Hypothalamus (tissue), 51 donors: ENCODE measurements at places on chromosomes 4 and X.

GRCh38 chr4:155042014-155042413 is 166.4 kb upstream of the NPY2R start:
- DNase-seq, result no peak

GRCh38 chr4:20195071-20195885 is 56.4 kb upstream of the SLIT2 start:
- DNase-seq, result no peak

DNA sequence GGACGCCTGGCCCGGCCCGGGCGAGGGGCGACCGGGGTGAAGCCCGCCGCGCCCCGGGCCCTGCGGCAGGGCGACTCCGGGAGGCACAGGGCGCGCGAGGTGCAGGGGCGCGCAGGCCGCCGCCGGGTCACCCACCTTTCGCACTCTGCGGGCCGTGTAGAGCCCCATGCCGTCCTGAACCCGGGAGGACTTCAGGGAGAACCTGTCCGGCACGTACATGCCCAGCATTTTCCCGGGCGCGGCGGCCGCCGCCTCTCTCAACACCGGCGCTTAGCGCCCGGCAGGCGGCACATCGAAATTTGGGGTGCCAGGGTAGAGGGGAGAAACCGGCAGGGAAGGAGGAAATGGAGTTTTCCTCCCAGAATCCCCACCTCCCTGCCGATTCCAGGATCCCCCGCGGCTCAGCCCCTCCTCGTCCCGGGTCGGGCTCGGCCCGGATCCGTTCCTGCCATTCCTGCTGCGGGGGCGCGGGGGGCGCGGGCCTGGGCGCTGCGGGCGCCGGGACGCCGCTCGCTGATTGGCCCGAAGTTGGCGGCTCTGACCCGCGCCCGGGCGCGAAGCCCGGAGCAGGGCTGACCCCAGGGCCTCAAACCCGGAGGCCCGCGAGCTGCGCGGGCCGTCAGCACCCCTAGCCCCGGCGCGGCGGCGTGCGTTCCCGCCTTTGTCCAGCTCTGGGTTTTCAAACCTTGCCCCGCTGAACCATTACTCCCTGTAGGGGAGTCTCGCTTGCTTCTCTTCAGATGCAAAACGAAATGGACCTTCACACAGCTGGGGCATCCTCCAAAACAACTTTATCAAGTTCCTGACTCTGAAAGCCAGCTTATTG is at the start of gene PRDM5:
Gene PRDM5, minus strand, starts transcription at position 346 of the 826 bp plus-strand sequence. Its CDS starts 118 bp downstream, at position 228.
- DNase-seq, result no peak

DNA sequence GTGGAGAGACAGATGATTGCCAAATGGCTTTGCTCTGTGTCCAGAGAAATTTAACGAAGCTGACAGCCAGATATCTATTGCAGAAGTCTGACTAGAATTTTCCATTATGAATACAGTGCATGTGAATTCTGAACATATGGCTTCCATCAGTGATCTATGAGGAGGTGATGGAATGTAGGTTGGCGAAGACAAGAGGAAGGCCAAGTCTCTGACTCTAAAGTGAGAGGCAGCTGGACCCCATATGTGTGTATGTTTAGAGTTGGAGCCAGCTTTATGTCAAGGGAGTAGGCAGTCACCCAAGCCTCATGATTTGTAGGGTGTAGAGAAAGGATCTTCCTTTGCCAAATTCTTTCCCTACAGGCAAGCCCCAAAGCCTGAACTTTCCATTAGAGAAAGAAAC is 76.2 kb upstream of the TEX13D start:
- no peak for DNase-seq

DNA sequence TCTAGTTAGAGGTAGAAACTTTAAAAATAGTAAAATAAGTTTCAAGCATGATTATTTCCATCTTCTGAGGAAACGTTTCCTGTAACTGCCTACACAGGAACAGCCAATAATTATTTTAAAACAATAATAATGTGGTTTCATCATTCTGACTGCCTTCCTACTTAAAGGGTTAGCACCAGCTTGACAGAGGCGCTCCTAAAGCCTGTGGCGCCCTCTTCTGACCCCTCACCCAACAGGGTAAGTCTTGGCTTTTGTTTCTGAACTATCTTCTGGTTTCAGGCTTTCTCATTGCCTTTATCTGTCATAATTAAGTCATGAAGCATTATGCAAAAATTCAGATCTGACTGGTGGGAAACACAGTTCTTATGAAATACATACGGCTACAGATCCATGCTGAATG is 96.7 kb downstream of the ITM2A start:
- no peak for DNase-seq

- DNase-seq, result no peak
These were observed 1.2 kb upstream of the SLC2A9 start for GRCh38 chr4:10022346-10023049.
